ENCODE measurements at places on chromosomes 13 and 19.

DNA sequence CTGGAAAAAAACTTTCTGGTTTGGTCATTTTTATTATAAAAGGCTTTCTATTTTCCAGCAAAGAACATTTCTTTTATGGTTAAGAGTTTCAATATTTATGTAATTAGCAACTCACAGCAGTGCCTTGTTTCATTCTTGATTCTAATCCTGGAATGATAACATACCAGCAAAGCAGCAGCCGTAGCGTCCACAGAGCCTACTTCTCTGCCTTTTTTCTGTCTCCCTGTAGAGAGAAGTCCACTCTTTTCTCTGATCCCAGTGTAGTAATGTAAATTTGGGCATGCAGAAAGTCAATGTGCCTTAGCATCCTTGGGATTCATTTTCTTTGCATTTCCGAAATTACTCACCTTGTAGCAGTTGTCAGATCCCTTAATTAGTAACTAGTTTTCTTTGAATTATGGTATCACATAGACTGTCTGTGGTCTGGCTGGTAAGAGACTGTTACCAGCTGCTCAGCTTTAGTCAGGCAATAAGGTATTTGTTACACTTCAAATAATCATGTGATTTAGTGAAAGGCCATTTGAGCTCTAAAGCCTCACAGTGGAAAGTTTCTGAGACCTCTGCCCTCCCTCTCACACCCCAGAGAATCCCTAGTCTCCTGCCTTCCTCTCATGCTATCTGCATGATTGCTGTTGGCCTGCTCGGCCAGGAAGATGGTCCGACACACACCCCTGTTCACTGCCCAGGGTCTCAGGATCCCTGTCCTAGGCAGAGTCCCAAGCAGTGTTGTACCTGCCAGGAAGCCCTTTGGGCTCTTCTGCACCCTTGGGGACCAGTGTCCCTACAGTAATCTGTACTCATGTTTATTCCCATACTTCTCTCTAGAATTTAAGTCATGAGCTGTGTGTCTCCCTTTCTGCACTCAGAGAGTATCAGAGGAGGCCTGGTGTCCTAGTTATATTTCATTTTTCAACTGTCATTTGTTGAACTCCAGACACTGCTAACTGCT lies 86.3 kb downstream of the LRCH1 start:
- no peak for DNase-seq

DNA sequence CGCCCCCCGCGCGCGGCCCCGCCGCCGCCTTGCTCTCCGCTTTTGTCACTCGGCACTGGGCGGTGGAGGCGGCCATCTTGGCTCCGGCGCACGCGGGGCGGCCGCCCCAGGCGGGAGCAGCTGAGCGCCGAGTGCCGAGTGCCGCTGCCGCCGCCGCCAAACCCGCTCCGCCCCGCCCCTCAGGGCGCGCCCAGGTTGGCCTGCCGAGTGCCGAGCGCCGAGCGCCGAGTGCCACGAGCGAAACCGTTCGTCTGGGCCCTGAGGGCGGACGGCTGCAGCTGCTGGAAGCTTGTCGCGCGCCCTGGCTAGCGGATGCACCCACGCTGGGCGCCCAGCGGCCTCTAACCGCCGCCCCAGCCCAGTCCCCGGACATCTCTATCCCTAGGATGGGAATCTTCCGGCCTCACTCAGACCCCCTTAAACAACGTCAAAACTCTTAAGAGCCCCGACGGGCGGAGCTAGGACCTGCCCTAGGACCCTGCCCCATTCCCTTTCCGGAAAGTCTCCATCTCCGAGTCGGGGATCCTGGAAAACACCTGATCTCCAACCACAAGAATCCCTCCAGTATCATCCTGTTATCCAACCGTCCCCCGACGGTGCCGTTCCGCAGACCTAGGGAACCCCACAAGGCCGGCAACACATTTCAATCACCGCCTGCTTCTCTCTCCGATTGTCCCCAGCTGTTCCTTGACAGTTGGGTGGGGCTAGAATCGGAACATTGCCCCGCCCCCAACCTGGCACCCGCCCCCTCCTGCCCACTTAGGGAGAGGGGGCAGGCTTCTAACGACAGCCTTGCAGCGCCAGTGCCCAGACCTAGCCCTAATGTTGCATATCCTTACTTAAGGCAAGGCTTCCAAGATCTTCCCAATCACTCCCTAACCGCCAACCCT lies 14.1 kb upstream of the AKAP8L start:
- peak; percentile 89 for DNase-seq

DNA sequence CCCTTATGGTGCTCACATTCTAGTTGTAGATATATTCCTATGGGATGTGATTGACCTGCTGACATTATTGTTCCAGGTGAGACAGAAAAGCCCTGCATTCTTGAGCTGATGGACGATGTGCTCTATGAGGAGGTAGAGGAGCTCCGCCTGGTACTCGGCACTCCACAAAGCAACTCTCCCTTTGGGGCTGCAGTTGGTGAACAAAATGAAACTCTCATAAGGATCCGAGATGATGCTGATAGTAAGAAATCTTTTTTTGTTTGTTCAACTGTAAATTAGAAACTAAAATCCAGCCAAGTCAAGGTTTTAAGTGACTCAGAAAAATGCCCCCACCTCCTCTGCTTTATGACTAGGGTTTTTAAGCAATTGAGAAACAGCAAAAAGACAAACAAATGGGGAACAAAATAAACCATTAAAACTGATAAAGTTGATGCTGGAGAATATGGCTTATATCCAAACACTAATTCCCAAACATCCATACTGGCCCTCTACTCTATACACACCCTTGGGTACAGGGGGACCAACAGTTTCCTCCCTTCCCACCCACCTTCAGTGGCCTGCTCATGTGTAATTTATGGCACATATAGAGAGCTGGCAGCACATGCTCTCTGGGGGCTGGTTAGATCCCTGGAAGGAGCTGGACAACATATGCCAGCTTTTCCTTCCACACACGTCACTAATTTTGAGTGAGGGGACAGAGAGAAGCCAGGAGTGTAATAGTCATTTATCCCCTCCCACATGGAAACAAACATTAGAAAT lies 139.6 kb downstream of the STOML3 start:
- DNase-seq = no peak

- DNase-seq = no peak
Measured at GRCh38 chr13:98509271-98510155, 67.4 kb downstream of the STK24 start.

DNA sequence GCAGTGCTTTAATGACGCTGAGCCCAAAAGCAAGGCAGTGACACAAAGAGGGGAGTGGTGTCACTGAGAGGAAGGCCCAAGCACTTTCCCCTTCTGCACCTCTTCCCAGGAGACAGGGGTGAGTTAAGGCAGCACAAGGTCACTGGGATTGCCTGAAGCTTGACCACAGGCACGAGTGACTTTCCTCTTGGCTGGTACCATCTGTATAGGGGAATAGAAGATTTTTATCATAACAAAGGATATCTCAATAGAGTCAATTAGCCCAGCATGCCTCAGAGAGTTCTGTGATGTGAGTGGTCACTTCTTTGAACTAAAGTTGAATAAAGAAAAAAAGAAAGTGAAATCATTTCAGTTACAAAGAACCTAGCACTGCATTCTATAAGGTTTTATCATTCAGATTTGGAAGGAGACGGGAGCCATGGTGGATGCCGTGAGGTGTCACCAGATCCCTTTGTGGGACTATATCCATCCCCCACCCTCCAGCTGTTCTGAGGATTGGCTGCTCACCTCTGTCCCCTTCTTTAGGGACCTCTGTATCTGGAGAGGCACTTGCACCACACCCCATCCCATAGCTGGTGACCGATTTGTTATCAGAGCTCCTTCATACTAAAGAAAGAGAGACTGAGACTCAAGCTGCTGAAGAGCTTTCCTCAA lies 291.2 kb downstream of the DCT start:
- DNase-seq = no peak

DNA sequence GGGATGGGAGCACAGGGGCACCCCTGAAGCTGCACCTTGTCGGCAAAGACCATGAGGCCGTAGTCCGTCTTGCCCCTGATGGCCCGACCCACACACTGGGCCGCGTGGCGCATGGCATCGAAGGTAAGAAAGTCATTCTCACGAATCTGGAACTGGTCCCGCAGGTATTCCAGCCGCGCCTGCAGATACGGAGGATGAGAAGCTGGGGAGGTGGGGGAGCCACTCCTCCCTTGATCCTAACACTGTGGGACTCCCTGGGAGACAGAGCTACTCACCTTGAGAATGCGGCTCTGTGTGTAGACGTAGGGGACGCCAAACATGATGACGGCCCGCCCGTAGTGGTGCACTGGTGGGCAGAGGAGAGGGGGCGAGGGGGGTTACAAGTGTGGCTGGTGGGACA lies 11.9 kb downstream of the KLC3 start:
- no peak for DNase-seq

GRCh38 chr13:75850916-75851315 lies 214.8 kb downstream of the LMO7 start:
- no peak for DNase-seq

- no peak for DNase-seq
Measured at GRCh38 chr19:43763473-43763939, 8.7 kb upstream of the SMG9 start.

GRCh38 chr13:63297163-63297562 lies 1881.5 kb upstream of the PCDH20 start:
- no peak for DNase-seq

DNA sequence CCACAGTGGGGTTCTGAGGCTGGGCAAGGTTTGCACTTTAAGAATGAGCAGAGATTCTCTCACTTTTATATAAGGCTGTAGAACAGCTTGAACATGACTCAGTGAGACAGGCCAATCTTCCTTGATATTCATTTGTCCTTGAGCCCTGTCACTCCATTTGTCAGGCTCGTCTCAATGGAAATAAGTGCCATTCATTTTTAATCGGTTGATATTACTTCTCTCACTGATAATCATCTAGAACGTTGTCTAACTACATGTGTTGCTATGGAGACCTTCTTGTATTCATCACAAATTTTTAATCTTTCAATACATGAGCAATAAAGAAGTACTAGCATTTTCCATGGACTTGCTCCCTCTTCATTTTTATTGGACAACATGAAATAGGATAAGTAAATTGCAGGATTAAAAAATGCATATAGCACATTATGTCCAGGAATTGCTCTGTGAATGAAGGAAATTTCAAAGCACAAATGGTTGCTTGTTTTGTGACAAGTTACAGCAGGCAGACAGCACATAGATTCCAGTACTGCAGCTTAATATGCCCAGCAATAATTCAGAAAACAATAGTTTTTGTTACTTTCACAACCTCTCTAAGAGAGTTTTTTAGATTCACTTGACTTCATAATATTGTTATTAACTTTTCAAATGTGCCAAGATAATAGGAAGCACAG lies 1178.4 kb upstream of the ATXN8OS start:
- no peak for DNase-seq

DNA sequence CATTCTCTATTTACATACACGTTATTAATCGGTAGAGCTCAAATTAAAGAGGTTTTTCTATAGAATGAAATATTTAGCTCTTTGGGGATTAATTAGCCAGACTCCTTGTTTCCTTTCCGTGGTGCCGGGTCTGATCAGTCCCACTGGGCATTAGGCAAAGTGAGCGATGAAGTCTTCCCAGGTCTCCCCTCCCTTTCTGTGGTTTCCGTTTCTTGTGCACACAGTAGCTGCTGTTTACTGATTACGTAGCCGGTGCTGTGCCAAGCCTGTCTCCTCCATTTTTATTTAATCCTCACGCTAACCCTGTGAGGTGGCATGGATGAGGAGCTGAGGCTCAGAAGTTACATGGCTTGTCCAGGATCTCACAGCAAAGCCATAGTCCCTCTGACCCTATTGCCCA lies 9.0 kb downstream of the SLC25A15 start:
- DNase-seq = no peak

DNA sequence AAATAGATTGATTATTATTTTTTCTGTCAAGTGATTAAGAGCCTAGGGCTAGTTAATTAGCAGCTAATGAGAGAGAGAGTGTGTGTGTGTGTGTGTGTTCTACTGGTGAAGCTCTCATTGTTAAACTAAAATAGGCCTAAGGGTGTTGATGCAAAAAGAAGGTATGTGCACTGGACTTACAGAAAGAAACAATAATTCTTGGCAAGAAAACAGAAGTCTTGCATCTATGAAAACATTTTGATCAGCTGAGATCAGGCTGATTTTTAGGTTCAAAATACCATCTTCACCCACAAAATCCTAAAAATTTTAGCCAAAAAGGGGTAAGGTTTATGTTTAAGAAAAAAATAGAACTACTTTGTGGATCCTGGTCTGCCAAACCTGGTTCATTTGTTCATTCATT lies 106.5 kb downstream of the POSTN start:
- DNase-seq = no peak

- DNase-seq = peak; percentile 95
Measured at GRCh38 chr19:46600384-46601317, 479 bp upstream of the CALM3 start.

- DNase-seq = no peak
Measured at GRCh38 chr19:4386041-4386782, 14.1 kb downstream of the SH3GL1 start.

- no peak for DNase-seq
Measured at GRCh38 chr13:99418103-99418842, 83.0 kb upstream of the TM9SF2 start.
